ENCODE measurements at places on chromosomes 11 and 22.

DNA sequence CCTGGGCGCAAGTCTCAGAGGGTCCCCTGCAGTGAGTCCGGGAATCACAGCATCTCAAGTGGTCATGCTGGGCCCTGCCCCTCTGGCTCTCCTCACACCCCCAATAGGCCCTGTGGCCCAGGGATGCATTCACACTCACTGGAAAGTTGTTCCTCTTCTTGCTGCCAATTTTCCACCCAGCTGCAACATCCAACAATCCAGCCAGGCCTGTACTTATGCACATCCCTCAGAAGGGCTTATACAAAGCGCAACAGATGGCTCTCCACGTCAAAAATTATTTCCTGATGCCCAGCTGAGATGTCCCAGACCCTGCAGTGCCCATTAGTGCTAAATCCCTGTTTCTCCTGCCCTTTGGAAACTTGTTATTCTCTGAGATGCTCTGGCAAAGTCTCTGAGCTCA is 407.8 kb upstream of the NARS2 start:
- DNase-seq, result no peak

- DNase-seq, result no peak
Observed at GRCh38 chr11:114501901-114502300, 57.8 kb downstream of the NXPE1 start.

- peak; percentile 36 for DNase-seq
Observed at GRCh38 chr11:203945-204586, 3.1 kb downstream of the BET1L start.

DNA sequence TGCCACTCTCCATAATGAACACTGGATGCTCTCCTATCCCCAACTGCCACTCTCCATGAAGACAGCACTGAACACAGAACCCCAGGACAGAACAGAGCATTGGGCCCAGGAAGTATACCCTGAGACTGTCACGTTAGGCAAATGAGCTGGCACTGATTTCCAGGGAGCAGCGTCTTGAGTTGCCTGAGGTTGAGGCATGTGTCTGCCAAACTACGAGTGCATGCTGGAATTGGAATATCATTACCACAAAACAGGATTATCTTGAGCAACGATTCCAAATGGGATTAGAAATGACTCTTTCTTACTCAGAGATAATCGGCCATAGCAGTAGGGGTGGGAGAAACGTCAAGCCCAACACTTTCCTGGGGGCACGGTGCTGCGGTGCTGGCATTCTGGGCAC is 39.9 kb downstream of the CLPB start:
- DNase-seq, result no peak

Measured in activated effector memory CD4-positive, alpha-beta T cell treated with anti-CD3 and anti-CD28 coated beads, Interleukin-2, amount 50 U/mL, for 16 hours (primary cell).